Sigmoid colon (tissue), 7 donors: ENCODE measurements at places on chromosomes 2 and 18.

DNA sequence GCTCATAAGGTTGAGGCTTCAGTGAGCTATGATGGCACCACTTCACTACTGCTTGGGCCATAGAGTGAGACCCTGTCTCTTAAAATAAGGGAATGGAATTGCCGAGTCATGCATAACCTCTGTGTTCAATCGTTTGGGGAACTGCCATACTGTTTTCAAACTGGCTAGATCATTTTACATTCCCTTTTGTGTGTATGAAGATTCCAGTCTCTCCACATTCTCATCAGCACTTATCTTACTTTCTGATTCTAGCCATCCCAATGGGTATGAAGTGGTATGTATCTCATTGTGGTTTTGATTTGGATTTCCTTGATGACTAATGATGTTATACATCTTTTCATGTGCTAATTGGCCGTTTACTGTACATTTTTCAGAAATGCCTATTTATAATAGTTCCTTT lies 23.7 kb downstream of the MARCHF7 start:
- DNase-seq: no peak

DNA sequence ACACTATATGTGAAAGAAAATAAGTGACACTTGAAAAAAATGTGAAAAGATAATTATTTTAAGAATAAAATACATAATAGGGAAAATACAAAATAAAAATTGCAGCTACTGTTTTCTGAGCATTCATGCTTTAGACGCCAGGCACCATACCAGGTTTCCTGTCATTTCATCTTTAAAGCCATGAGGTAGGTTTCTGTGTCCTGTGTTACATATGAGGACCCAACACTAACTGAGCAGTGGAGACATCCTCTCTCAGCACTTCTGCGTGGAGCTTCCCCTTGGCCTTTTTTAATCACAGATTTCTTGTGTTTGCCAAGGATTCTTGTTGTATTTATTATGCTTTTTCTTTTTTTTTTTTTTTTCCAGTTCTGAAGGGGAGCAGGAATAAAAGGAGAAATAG lies 117.3 kb downstream of the FAM117B start:
- DNase-seq: no peak

DNA sequence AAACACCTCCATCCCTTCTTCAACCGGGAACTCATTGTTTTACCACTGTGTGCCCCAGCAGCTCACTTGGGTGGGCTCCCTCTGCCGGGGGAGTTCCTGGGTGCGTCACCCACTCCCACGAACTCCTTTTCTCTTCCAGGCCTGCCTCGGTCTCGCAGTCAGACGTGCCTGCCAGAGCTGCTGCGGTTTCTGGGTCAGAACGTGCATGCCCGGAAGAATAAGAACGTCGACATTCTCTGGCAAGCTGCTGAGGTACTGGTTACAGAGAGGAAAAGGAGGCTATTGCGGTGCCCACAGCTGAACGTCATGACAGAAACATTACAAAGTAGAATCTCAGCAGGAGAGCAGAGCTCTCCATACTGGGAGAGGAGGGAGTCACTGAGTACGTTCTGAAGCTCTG lies 35.6 kb downstream of the COA5 start:
- no peak for DNase-seq

GRCh38 chr2:1817256-1818051 lies 73.1 kb upstream of the PXDN start:
- peak; percentile 98 for DNase-seq

DNA sequence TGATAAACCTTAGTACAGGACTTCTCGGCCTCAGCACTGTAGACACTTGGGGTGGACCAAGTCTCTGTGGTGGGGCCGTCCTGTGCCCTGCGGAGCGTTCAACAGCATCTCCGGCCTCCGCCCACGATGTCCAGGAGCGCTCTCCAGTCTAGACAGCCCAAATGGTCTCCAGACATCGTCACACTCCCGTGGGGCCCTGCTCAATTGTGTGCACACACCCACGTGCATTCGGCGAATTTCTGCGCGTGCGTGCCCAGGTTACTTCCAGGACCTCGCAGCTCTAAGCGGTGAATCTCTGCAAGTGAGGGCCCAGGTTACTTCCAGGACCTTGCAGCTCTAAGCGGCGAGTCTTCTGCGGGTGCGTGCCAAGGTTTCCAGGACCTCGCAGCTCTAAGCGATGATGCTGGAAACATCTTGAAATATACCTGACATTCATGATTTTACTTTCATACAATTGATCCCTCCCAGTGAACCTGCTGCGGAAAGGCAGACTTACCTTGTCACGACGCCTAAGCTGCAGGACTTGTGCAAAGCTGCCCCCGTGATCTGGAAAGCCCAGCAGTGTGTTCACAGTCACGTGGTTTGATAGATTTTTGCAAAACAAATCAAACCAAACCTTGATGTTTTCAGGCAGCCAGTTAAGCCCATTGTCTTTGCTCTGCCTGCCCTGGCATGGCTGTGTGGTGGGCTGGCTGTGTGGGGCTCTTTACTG lies 16.1 kb upstream of the OTOS start:
- DNase-seq: peak; percentile 27

GRCh38 chr2:157996799-157997198 lies 104.9 kb upstream of the UPP2 start:
- DNase-seq: no peak

GRCh38 chr2:150167711-150168110 lies 319.8 kb downstream of the RND3 start:
- no peak for DNase-seq

DNA sequence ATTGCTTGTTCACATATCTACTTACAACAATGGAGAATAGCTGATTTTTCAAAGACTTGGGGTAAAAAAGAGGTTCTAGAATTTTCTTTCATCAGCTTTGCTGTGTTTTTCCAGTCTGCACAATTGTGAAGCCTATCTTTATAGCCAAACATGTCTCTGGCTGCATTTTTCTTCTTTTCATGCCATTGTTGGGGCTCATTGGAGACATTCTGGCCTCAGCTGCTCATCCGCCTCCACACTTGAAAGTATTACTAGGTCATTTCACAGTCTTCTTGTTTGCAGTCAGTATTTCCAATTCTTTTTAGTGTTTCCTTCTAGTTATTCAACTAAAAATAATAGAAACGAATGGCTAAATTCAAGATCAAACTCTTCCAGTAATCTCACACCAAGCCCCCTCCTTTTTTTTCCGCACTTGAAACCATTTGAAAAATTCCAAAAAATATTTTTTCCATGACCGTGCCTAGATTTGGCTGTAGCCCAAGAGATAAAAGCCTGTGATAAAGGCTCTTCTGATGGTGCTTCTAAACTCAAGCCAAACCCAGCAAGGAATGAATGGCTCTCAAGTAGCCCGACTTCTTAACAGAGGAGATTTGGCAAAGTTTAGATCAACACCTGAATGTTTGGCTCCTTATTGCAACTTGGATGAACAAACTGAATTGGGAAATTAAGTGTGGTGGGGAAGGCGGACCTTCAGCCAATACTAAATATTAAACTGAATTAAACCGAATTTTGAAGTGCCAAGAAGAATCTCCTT lies 103.4 kb downstream of the NRP2 start:
- DNase-seq: no peak

- DNase-seq: no peak
These were observed 239.9 kb downstream of the MTX2 start for GRCh38 chr2:176508984-176509740.

DNA sequence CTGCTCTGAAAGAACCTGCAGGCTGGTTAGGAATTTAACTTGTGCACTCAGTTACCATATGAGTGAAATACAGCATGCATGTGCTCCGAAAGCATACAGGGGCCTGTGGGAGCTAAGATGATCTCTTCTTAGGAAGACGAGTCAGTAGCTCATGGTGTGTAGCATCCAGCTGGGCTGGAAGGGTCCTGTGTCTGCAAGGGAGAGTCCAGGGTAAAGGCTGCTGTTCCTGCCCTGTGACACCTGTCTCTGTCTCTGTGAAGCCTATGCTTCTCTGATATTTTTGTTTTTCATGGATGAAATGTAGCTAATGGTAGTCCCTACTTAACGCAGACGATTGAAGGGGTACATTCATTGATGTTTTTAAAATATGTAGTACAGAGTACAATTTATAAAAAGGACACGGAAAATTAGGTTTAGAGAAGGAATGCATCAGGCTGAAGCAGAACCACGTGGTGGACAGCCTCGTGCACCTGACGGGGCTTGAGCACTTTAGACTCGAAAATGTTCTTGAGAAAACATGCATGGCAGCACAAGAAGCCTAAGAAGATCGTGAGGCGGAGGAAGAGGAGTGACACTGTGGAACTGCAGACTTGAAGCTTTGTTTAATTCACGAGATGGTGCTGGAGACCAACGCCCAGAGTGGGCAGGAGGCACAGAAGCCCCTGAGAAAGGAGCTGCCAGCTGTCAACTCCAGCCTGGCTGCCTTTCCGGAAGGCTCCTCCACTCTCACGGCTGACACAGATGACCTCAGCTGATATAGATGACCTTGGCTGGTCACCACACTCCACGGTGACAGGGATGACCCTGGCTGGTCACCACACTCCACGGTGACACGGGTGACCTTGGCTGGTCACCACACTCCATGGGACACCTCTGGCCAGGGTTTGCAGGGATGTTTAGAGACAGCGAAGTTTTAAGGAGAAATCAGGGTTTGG lies 110.6 kb downstream of the TMEM18 start:
- DNase-seq: no peak

GRCh38 chr2:26769089-26769761 lies 5.1 kb downstream of the SLC35F6 start:
- peak; percentile 92 for DNase-seq

GRCh38 chr18:35282353-35282752 lies 7.7 kb downstream of the ZSCAN30 start:
- no peak for DNase-seq

- no peak for DNase-seq
These were observed 43.2 kb downstream of the LDLRAD4 start for GRCh38 chr18:13261661-13262357.

DNA sequence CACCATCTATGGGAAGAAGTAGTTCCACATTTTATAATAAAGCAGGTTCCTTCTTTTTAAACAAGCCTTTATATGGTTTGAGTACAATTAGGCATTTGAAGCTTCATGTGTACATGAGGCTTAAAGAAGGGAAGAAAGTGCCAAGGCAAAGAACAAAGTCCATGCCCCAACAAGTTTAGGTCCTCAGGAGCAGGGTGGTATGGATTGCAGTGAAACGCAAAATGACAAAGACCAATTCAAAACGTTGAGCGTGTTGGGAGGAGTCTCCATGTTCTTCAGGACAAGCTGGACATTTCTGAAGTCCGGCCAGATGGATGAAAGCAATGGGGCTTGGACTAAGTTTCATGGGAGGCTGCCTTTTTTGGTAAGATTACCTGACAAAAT lies 78.8 kb upstream of the FZD5 start:
- no peak for DNase-seq

GRCh38 chr2:98900721-98901120 lies 35.3 kb downstream of the CRACDL start:
- peak; percentile 49 for DNase-seq

DNA sequence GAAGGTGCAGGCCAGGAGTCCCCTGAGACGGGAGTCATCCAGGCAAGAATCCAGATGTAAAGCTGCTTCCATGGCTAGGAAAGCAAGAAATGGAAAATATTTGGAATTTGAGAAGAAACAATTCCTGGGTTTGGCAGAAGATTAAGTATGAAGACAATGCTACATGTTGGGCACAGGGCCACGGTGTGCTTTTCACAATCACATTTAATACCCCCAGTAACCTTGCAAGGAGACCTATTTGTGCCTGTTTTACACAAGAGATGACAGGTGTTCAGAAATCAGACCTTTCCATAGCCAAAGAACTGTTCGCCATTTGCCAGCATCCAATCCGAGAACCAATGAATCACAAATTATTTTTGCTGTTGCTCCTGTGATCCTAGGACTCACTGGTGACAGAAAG lies 50.5 kb downstream of the KCTD1 start:
- no peak for DNase-seq

GRCh38 chr18:49999128-49999527 lies 185.8 kb upstream of the ACAA2 start:
- DNase-seq: no peak

DNA sequence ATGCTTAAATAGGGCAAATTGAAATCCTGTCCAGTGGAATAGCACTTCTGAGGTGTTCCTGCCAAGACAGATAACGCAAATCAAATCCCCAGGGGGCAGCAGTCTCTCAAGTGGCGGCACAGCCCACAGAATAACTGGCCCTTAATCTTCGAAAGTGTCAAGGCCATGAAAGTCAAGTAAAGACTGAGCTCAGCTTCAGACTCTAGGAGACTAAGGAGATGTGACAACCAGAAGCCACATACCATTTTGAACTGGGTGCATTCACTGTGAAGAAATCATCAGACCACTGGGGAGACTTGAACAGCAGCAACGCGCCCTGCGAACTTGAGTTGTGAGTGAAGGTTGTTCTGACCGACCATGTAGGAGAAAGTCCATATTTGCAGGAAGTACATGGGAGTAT lies 66.0 kb upstream of the ASAP2 start:
- peak; percentile 22 for DNase-seq

- DNase-seq: no peak
These were observed 90.6 kb downstream of the SKA1 start for GRCh38 chr18:50465211-50466153.
